ENCODE measurements at places on chromosomes 7 and 10. TPM values are rescaled to one million over a fixed set of nuclear protein-coding genes. Genes with fewer than 3 reads are reported as not detected.

DNA sequence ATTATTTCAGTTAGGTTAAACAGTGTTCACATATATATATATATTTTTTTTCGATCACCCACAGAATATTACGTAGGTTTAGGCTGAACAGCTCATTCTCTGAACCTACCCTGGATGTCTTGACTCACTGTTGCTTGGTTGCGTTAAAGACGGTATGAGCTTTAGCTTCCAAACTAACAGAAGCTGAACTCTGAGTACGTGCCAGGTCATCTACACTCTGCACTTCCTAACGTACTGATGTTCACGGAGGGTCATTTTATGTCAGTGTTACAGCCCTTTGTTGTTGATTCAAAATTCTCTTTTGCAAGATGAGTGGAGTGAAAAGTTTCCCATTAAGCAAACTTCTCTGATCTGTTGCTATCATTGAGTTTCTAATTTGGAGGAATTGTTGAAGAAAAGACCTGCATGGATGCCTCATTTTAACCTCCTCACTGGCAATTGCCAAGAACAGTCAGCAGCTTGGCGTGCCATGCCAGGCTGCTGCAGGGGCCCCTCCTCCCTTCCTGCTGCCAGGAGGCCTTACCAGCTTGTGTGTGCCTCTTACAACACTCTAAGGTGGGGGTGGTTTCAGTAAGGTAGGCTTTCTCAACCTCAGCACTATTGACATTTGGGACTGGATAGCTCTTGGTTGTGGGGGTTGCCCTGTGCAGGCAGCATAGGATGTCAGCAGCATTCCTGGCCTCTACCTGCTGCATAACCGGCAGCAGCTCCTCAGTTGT, 44.3 kb downstream of the INSYN2A start:
- DNase-seq = no peak

- DNase-seq = no peak
Observed at GRCh38 chr10:60729106-60729505, 49.2 kb upstream of the CDK1 start.

DNA sequence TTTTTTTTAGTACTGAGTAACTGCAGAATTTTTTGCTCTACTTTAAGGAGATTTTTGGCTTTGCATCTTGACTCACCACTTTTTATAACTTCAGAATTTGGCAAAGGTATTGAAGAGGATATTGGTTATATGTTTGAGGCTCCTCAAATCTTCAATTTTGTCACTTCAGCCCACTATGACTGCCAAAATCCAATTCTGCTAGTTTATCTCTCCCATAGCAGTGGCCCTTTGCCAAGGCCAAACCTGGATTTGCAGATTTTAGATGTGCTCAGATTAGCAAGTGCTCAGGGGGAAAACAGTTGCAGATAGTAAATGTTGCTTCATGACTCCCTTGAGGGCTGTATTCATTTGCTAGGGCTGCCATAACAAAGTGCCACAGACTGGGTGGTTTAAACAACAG, 427.5 kb downstream of the ADRA2A start:
- no peak for DNase-seq

DNA sequence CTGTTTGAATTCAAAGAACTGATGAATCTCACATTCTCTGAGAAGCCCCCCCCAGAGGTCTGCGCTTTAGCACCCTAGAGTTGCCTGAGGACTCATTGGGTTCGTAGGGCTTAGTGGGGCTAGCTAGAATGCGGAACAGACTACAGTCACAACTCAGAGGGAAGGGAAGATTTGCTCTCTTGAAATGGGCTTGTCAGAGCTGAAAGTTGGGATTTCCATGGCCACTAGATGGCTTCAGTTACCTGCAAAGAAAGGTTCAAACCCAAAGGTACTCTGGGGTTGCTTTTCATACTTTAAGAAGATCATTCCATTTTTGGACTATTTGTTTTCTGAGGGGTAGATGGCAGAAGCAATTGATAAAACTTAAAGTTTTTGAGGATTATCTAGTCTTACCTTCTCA, 205.0 kb downstream of the BBS9 start:
- DNase-seq = no peak

Gene TAS2R3
- 0.57 TPM for total RNA-seq

DNA sequence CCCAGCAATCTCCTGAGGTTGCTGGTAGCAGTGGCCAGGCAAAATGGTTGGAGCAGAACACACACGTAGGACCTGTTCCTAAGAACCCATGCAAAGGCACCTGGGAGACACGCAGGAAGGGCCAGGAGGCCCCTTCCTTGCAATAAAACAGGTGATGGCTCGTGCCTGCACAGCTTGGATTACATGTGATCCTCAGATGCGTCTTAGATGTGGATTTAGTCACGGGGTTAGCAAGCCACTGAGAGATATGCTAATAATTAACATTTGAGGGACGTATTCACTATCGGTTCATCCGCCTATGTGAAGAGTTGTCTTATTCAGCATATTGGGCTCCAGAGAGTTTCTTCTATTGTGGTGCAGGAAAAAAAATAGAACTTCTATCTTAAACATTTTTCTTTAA, 4.6 kb upstream of the RHEB start:
- DNase-seq = no peak

GRCh38 chr10:42980553-42981357, 96.1 kb upstream of the RET start:
- no peak for DNase-seq

DNA sequence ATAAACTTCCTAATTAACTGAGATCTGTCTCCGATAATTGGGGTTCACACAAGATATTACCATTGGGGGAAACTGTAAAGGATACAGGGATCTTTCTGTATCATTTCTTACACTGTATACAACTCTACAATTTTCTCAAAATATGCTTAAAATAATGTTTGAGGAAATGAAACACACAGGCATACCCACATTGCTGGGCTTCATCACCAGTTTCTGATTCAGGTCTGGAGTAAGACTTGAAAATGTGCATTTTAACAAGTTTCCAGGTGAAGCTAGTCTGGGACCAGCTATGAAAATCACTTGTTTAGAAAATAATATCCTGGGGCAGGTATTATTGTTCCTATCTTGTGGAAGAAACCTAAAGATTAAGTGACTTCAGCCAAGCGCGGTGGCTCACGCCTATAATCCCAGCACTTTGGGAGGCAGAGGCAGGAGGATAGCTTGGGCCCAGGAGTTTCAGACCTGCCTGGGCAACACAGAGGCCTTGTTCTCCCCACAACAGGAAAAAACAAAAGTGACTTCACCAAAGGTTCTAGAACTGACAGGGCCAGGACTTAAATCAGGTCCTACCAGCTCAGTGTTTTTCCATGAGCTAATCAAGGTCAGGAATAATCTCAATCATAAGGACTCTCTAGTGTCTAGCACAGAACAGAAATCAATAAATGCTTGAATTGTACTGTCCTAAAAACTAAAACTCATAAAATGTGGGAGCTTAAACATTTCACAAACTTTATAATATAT, 12.6 kb downstream of the TOMM7 start:
- DNase-seq = no peak

Gene TAC1
- total RNA-seq = 0.24 TPM

Gene CYCS
- total RNA-seq = 580 TPM

Gene TMEM139
- 5.9 TPM for total RNA-seq

- peak; percentile 66 for DNase-seq
Observed at GRCh38 chr7:97006055-97006815, 882 bp downstream of the DLX6 start.

GRCh38 chr7:134396031-134396430, 62.9 kb downstream of the AKR1B1 start:
- no peak for DNase-seq

- DNase-seq = peak; percentile 26
Observed at GRCh38 chr7:1560620-1561031, 4.6 kb upstream of the TMEM184A start.

Gene PDLIM1
- 159 TPM for total RNA-seq

- no peak for DNase-seq
Observed at GRCh38 chr10:129811208-129811607, 152.9 kb downstream of the EBF3 start.

- peak; percentile 37 for DNase-seq
Observed at GRCh38 chr7:1678571-1679325, 8.7 kb downstream of the ELFN1 start.

Gene KIF11
- total RNA-seq = 0.96 TPM

Gene AOC1
- 0.17 TPM for total RNA-seq

DNA sequence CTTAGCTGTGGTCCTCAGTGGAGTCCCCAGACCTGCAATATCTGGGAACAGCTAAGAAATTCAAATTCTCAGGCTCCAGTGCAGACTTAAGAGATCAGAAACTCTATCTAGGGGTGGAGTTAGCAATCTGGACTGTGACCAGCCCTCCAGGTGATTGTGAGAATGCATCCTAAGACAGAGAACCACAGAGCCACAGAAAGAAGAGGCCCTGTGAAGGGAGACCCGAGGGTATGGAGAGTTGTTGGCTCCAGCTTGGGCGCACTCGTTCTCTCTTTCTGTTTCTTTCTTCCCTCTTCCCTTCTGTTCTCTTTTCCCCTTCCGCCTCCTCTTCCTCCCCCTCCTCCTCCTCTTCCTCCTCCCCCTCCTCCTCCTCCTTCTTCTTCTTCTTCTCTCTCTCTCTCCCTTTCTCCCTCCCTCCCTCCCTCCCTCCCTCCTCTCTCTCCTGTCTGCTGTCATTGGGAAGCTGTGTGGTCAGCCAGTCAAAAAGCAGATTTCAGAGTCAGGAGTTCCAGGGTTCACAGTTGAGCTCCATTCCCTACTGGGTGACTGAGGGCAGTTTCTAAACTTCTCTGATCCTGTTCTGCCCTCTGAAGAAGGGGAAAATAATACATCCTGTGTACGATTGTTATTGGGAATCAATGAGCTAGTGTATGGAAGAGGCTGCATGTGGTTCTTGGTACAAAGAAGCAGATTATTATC, 62.1 kb upstream of the STEAP1B start:
- no peak for DNase-seq
